ENCODE measurements at places on chromosomes 16 and 17.

DNA sequence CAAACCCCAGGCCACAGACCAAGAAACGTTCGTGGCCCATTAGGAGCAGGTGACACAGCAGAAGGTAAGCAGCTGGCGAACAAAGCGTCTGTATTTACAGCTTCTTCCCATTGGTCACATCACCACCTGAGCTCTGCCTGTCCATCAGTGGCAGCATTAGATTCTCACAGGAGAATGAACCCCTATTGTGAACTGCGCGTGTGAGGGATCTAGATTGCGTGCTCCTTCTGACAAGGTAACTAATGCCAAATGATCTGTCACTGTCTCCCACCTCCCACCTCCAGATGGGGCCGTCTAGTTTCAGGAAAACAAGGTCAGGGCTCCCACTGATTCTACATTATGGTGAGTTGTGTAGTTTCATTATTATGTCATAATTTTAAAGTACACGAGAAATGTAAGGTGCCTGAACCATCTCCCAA lies 186.3 kb downstream of the CPPED1 start:
- no peak for DNase-seq

- no peak for DNase-seq
Measured at GRCh38 chr16:54405478-54405877, 118.9 kb upstream of the IRX3 start.

DNA sequence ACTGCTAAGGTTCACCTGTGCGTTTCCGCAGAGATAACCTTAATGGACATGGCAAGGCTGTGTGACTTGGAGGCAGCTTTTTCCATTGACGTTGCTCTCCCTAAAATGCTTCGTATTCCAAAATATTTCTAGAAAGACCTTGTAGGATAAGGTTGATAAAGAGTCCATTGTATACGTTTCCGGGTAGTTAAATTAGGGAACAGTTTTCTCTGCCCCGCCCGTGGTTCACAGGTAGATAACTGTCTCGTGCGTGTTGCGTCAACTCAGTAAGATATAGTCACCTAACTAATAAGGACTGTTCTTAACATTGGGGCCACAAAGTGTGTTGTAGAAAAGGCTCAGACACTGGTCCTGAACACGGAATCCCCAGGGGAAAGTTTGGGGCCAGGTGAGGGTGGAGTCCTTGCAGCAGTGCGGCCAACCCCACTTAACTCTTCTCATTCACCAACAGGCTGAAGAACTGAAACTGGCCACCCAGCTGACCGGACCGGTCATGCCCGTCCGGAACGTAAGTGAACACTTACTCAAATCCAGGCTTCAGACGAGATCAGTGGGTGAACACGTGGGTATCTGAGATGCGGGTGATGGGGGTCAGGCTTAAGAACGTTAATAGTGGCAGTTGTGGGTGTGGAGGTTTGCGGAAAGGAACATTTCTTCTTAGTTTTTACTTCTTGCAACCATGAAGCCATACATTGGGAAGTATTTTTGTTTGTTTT lies 1.6 kb downstream of the RPL13 start:
- no peak for DNase-seq

- DNase-seq = no peak
Measured at GRCh38 chr16:84732674-84733352, 33.0 kb downstream of the USP10 start.

DNA sequence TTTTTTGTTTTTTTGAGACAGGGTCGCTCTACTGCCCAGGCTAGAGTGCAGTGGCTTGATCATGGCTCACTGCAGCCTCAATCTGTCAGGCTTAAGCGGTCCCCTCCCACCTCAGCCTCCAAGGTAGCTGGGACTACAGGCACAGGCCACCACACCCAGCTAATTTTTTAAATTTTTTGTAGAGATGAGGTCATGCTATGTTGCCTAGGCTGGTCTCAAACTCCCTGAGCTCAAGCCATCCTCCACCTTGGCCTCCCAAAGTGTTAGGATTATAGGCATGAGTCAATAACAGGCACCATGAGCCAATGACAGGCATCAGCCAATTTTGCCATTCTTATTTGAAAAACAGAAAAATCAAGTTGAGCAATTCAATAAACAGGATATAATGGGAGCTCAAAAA lies 125.0 kb downstream of the SPAG9 start:
- DNase-seq = no peak

GRCh38 chr16:82169861-82170845 lies at the start of gene MPHOSPH6:
TSS of gene MPHOSPH6 (minus strand) at chr16:82170224. CDS start at chr16:82170175, 49 bp downstream.
- DNase-seq = peak; percentile 91

GRCh38 chr17:41731836-41732235 lies 2.6 kb downstream of the HAP1 start:
- DNase-seq = no peak

DNA sequence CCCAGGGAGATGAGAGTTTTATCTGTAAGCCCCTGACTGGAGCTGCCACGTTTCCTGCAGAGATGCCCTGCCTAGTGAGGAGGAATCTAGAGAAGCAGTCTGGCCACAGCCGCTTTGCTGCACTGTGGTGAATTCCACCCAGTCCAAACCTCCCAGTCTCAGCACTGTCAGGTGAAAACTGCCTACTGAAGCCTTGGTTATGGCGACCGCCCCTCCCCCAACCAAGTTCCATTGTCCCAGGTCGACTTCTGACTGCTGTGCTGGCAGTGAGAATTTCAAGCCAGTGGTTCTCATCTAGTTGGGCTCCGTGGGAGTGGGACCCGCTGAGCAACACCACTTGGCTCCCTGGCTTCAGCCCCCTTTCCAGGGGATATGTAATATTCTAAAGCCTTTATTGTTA lies 10.2 kb upstream of the LYZL6 start:
- no peak for DNase-seq

GRCh38 chr17:45009676-45010467 lies 41.6 kb downstream of the DCAKD start:
- no peak for DNase-seq

GRCh38 chr16:86063760-86064405 lies 164.9 kb downstream of the IRF8 start:
- no peak for DNase-seq

Data from stimulated activated CD4-positive, alpha-beta T cell treated with anti-CD3 and anti-CD28 coated beads, Interleukin-15, amount 100 ng/mL, for 1 hour (primary cell).